ENCODE measurements at places on chromosomes 5 and 9. TPM values are rescaled to one million over a fixed set of nuclear protein-coding genes. Genes with fewer than 3 reads are reported as not detected.

Gene HSPA9
- total RNA-seq, result 482 TPM

Gene PCA3
- not detected for total RNA-seq

Gene PNPLA7
- 1.3 TPM for total RNA-seq

Gene TAF11L12
- total RNA-seq, result not detected
